ENCODE measurements at places on chromosomes 3 and 15. TPM values are rescaled to one million over a fixed set of nuclear protein-coding genes. Genes with fewer than 3 reads are reported as not detected.

Gene DYNLT2B
- 5.8 TPM for total RNA-seq

- DNase-seq: no peak
Measured at GRCh38 chr15:75112848-75113492, 88.7 kb upstream of the C15orf39 start.

- DNase-seq: no peak
Measured at GRCh38 chr3:98561727-98562521, 30.1 kb downstream of the GPR15 start.

- DNase-seq: no peak
Measured at GRCh38 chr15:55654561-55655031, 66.5 kb upstream of the PYGO1 start.

Measured in H7 (cell line).